ENCODE measurements at places on chromosomes 2 and 18.

DNA sequence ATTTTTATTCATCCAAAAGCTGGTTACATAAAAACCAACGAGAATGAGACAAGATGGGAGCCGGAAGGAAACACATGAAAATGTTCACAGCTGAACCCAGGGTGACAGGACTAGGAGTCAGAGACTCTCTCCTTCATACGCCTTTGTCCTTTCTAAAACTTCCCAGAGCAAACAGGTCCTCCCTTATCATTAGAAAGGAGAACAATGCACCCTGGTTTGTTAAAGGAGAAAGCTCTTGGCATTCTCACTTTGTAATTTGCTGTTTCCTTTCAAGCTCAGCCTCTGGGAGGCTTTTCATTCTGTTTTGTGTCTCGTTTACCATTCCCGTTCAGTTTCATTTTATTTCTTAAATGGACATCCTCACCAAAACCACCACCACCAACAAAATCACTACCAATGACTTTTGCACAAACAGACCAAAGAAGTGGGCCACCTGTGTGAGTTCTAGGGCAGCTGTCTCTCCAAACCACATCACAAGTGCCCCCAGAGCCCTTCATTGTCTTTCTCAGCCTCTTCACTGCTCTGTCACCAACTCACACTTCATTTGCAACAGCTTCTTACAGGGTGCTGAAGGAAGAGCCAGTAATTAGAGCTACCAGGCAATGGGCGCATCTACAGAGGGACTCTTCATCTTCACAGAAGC is 105.3 kb downstream of the HDAC4 start:
- DNase-seq: no peak

DNA sequence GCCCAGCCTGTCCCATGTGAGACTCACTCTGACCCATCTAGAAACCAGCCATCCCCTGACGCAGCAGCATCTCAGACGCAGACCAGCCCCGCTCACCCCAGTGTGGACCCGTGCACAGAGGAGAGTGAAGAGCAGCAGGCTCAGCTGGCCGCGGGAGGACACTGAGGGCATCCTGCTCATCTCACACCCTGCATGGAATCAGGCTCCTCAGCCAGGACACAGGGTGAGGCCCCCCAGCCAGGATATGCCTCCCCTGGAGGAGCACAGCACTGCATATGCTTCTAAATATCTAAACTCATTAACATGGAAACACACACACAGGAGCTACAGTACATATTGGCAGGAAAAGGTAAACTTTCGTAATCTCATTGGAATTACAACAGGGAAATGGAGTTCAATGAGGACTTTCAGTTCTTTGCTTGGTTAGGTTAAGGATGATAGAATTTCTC is 34.4 kb downstream of the NEMP2 start:
- DNase-seq: no peak

DNA sequence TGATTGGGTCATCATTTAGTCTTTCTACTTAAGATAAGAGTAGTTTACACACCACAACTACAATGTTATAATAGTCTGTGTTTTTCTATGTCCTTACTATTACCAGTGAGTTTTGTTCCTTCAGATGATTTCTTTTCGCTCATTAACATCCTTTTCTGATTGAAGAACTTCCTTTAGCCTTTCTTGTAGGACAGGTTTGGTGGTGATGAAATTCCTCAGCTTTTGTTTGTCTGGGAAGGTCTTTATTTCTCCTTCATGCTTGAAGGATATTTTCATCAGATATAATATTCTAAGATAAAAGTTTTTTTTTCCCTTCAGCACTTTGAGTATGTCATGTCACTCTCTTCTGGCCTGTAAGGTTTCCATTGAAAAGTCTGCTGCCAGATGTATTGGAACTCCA is 38.0 kb upstream of the SLC16A14 start:
- DNase-seq: no peak

- no peak for DNase-seq
Observed at GRCh38 chr2:197515315-197515738, 539 bp upstream of the MOB4 start.

DNA sequence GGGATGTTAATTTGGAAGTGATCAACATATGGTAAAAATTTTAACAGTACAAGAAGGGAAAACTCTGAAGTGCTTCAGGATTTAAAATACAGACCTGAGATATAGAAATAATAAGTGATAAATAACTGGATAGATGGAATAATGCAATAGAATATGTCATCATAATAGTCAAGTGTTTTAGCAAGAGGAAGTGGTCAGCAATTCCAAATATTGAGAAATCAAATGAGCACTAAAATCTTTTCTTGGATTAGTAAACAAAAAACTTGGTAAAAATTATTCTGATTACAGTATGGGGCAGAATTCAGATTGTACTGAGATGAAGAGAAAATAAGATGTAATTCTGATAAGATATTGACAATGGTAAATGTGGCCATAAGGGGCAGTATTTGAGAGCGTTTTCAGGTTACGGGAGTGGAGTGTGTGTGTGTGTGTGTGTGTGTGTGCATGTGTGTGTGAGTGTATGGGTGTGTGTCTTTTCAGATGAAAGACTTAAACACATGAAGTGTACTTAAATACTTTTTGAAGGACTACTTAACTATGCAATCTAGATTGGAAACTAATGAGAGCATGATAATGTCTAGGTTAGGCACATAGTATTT is 217.9 kb upstream of the ITGA4 start:
- no peak for DNase-seq

- no peak for DNase-seq
Observed at GRCh38 chr2:208406474-208407451, at the start of gene PTH2R. TSS of gene PTH2R (plus strand) at chr2:208406792. CDS start at chr2:208407044, 252 bp downstream.

GRCh38 chr2:120486946-120487345 is 141.0 kb downstream of the INHBB start:
- no peak for DNase-seq

GRCh38 chr18:80253236-80253635 is 5.9 kb upstream of the PARD6G start:
- no peak for DNase-seq

Data from activated CD8-positive, alpha-beta memory T cell treated with anti-CD3 and anti-CD28 coated beads for 1 hour (primary cell).